DMS79 treated with DMSO at 0.1 percent for 48 hours (cell line): ENCODE measurements at places on chromosomes 5 and 9.

DNA sequence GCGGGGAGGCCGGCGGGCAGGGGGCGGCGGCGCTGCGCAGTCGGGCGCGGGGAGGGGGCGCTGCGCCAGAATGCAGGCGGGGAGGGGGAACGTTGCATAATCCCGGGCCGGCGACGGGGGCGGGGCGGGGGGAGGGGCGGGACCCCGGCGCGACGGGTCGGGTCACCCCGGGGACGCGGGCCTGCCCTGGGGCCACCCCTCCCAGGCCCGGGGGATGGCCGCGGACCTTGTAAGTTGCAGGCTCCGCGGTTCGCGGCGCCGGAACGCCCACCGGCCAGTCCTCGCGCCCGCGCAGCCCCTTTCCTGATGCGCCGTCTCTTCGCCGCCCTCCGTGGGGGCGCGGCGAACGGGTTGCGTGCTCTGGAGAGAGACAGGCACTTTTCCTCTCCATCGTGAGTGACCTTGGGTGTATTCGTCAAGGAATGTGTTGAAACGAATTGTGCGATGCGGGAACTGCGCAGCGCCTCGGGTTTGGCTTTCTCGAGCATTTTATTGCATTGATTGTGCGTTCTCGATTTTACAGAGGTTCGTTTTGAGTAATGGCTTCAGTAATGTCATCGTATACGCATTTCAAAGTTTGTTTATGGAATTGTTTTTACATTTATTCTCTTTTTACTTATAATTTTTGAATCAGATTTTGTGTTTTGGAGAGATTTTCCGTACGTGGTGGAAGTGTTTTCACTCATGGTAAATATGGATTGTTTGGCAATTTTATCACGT, 802 bp downstream of the SPIN1 start:
- peak; percentile 7 for DNase-seq

GRCh38 chr9:31034311-31034710, 1350.1 kb upstream of the ACO1 start:
- DNase-seq = no peak

- no peak for DNase-seq
Measured at GRCh38 chr5:168929656-168930055, 350.5 kb upstream of the PANK3 start.

DNA sequence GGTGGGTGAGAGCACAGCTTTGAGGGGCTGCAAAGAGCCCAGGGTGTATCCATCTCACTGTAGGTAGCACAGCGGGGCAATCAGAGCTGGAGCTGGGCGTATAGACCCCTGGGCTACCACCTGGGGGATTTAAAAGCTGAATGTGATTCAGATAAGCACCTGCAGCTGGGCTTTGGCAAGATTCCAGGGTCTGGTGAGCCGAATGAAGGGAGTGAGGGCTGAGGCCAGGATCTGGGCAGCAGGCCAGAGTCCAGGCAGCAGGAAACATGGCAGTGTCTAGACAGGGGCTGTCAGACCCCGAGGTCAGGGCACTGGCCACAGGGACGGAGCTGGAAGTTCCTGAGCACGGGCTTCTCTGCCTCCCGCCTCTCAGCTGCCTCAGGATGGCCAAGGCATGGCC, 8.7 kb downstream of the ASS1 start:
- DNase-seq = peak; percentile 89

DNA sequence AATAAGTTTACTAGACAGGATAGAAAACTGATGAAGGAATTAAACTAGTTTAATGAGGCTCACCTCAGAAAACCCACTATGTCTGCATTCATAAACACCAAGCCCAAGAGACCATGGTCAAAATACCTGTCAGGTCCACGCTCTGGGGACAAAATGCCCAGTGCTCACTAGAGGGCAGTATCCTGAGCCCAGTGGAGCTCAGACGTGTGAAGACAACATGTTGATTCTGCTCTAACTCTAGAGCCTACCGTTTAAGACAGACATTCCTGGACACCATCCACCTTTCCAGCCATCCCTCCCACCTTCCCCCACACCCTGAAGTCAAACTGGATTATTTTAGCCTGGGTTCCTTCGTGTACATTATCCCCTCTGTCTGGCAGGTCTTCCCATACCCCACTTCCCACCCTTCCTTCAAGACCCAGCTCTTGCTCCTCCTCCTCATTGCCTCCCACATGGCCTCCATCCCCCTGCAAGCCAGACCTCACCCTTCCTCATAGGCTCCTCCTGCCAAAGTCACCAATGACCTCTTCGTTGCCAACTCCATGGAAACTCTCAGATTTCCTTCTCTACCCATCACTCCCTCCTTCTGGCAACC, 142.3 kb upstream of the FSTL4 start:
- no peak for DNase-seq

DNA sequence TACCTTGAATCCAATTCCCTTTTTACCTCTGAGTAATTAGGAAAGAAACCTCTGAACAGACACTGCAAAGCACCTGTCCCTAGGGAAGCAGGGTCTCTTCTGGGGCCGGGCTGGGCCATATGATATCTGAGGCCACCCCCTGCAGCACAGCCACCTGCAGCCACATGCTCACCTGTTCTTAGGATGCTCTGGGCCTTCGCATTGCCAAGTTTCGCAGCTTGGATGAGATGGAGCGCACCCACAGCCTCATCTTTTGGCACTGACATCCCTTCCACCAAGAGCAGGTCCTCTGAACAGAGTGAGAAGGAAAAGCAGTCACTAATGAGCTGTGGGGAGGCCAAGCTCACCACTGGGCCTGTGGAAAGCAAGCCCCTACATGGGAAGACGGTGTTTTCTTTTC, 27.3 kb downstream of the CLTA start:
- no peak for DNase-seq

- no peak for DNase-seq
Measured at GRCh38 chr5:119074419-119074818, 3.5 kb downstream of the DMXL1 start.

DNA sequence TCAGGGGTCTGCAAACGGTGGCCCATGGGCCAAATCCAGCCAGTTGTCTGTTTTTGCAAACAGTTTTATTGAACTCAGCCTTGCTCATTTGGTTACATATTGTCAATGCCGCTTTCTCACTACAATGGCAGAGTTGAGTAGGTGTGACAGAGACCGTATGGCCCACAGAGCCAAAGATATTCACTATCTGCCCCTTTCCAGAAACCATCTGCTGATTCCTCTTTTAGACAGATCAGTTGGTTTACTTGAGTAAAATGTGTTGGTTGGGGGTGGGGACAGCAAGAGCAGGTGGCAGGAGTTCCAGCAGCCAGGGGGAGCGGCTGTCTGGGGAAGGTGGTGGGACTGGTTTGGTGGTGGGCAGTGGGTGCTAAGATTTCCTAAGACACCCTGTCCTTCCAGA, 54.8 kb downstream of the COL27A1 start:
- DNase-seq = no peak

- peak; percentile 45 for DNase-seq
Measured at GRCh38 chr9:95085036-95085770, 232.3 kb downstream of the FANCC start.

GRCh38 chr5:143923634-143924266, 111.8 kb downstream of the HMHB1 start:
- DNase-seq = no peak

DNA sequence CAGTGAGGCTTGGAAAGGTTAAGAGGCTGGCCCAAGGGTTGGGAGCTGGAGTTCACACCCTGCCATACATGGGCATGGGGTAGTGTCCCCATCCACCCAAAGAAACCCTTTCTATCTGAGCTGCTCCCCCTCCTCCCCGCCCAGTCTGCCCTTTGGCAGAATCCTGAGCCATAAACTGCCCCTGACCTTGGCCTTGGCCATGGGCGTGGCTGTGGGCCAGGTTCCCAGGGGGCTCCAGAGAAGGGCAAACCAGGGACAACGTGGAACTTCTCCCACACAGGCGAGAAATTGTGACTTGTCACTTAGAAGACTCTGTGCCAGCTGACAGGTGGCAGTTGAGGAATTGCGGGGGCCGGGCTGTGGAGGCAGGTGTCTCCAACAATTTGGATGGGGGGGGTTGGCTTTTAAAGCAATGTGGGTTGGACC, 4.8 kb downstream of the FAM78A start:
- DNase-seq = no peak

DNA sequence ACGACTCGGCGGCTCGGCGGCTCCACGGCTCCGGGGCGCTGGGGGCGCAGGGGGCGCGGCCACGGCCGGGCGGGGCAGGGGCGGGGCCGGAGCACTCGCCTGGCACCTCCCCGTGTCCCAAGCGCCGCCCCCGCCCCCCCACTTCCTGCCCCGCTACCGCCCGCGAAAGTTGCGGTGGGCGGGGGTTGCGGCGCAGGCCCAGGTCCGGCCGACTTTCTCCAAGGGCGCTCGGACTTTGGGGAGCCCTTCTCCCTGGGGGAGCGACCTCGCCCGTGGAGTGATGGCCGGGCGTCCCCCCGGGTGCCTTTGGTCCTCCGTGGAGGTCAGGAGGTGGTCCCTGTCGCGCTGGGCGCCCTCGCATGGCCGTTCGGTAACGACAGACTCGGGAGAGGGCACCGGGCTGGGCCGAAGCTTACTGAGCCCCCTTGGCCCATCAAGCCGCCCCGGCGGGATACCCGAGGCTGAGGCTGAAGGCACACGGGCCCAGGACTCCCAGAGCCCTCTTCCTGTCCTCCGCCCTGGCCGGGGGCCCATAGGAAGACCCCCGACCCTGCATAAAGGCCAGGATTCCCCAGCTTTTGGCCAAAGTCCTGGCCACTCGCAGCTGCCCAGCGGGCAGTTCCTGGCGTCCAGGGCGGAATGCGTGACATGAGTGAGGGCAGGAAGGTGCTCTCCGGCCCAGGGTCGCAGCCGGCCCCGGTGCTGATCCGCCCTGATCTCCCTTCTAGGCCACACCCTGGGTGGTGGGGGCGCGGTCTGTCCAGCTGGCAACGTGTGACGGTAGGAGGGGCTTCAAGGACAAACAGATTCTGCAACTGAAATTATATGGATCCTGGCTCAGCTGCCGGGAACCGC, 883 bp upstream of the VAV2 start:
- peak; percentile 86 for DNase-seq

DNA sequence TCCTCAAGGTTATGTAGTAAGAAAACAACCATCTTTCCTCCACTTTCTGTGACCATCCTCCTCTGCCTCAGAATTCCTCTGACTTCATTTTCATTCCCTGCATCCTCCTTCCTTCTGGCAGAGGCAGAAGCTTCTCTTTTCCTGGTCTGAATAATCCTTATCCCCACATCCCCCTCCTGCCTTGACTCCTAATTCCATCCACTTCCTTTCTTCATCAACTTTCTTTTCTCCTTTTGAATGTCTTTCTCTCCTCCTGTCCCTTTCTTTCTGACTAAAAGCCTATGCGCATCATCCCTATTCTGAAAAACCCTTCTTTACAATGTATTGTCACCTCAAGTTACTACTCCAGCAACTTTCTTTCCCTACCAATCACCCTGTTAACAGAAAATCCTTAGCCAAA, 79.0 kb downstream of the CDO1 start:
- no peak for DNase-seq

DNA sequence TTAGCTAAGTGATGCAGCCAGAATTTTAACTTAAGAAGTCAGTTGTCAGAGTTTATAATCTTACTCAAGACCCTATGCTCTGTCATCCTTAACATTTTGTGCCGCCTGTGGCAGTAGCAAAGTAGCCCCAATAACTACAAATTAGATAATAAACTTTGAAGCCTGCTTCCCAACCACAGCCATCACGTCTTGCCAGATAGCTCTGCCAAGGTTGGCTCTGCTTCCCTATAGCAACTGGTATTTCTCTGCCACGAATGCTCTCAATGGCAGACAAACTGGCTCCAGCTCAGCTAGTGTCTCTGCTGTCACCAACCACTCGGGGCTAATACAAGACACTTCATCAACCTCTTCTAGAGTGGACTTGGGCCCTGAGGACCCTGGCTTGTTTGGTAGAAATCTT, 576.1 kb downstream of the CDH12 start:
- DNase-seq = no peak

GRCh38 chr9:131610231-131610761, 65.0 kb downstream of the PRRT1B start:
- no peak for DNase-seq

DNA sequence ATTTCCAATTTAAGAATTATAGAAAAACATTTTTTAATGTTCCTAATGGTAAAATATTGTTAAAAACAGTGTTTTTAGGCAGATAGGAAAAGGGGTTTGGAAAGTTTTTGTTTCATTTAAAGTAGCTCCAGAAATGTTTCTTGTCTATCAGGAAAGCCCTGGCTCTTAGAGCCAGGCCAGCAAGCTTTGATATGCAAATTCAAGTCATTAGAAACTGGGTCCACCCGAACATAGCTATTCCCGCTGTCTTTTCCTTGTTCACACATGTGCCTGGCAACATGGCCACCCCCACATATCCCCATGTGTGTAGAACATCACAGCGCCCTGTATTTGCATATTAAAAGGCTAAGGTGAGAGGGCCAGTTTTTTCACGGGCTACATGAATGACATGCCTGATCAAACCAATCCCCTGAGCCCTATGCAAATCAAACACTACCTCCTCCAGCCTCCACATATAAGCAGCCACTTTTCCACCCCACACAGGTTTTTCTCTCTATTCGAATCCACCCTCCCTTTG, 925.3 kb upstream of the CDH10 start:
- DNase-seq = no peak

GRCh38 chr5:127671218-127671617, 22.3 kb downstream of the CTXN3 start:
- no peak for DNase-seq

GRCh38 chr9:118170032-118170955, 466.1 kb downstream of the TLR4 start:
- no peak for DNase-seq

DNA sequence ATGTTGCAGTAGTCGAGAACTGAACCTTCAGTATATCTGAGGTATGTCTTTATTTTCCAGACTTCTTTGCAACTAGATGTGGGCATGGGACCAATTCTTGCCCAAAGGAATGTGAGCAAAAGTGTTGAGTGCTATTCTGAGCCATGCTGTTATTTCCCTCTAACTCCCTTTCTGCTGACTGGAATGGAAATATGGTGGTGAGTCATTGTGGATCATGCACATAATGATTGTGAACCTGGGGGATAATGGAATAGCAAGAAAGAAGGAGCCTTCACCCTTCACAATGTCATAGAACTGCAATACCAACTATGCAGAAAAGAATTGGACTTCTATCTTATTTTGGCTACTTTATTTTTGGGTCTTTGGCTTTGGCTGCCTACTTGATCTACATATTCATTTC, 10.3 kb upstream of the DOCK2 start:
- DNase-seq = no peak

DNA sequence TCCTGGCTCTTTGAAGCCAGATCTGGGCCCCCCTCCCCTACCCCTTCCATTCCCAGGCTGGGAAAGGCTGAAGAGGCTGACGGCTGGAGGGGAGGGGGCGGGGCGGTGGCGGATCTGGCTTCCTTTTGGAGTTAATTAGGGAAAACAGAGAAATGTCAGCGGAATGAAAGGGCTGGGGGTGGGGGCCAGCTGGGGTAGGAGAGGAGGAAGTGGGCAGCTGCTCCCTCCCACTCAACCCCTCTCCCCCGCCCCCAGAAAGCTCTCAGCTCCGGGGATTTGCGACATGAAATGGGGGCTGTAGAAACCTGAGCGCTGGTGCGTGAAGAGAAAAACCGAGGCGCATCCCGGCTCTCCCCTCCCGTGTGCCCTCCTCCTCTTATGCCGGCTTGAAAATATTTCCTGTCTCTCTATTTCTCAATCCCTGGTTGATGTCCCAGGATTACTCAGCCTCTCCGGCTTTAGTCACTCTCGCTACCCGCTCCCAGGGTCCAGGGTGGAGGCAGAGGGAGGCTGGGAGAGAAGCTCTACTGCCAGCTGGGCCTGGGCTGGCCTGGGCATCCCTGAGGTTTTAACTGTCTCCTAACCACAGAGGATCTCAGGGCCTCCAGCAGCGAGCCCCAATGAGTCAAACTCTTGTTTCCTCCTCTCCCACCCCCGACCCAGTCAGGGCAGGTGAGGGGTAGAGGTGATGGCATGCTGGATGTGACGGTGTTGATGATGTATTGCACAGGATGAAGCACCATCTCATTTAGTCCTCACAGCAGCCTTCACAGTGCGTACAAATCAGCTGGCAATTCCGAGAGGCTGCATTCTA, 20.1 kb downstream of the PCDHGC5 start:
- DNase-seq = no peak
